ENCODE measurements at places on chromosomes 1 and 21.

GRCh38 chr1:84800090-84801073, 92.6 kb downstream of the LPAR3 start:
- no peak for DNase-seq

- no peak for DNase-seq
Measured at GRCh38 chr1:22853651-22854185, 118.9 kb downstream of the LACTBL1 start.

DNA sequence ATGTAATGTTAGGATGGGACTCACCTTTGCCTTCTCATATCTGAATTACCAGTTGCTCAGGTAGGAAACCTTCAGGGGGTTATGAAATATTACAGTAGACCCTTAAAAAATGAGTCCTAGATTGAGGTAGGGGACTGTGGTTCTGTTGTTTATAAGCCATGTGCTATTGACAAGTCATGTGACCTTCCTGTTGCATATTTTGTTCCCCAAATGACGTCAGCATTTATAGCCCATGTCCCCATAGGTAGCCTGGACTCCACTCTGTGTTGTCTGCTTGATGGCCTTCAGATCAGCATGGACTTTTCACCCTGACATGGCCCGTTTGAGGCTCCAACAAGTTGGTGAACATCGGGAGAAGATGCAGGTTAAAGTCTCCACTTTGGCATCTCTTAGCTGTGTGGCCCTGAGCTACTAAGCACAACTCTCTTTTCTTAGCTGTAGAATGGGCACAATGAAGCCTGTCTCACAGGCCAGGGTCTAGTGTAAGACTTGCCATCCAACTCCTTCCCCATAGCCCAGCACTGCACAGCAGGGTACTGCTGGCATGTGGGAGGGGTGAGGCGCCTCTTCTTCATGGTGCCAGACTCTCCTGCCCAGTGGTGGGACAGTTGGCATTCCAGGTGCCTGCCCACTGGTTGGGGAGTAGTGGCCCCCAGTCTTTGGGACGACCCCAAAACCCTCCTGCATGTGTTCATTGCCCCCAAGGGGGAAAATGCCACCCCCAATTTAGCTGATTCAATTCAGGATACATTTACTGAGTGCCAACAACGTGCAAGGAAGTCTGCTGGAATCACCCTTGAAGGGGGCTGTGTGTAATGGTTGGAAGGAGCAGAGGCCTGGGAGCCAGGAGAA, 36.1 kb upstream of the TTC22 start:
- DNase-seq, result no peak

DNA sequence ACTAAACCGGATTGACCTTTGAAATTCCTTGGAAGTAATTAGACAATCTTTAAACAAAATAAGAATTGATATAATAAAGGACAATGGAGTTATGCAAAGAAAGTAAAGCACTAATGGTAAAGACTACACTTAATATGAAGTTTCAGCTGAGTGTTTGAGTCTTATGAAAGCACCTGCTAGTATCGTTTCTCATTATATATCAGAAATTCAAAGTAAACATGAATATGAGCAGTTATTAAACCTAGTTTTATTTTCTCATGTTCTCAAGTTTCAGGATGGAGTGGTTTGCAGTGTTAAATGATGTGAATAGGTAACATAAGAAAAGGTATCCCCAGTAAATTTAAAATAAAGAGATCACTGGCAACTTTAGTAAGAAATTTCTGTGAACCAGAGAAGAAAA, 188.6 kb downstream of the ZP4 start:
- no peak for DNase-seq

- DNase-seq, result no peak
Measured at GRCh38 chr1:160954158-160955104, at the start of gene ITLN2. Gene ITLN2 (minus strand): TSS chr1:160954809. CDS start chr1:160954741, 68 bp downstream.

GRCh38 chr1:150512846-150513245, 2.7 kb upstream of the FALEC start:
- no peak for DNase-seq

- no peak for DNase-seq
Measured at GRCh38 chr1:94920061-94920460, 6.8 kb downstream of the CNN3 start.

GRCh38 chr1:39452081-39452480, 39.4 kb upstream of the BMP8A start:
- no peak for DNase-seq

DNA sequence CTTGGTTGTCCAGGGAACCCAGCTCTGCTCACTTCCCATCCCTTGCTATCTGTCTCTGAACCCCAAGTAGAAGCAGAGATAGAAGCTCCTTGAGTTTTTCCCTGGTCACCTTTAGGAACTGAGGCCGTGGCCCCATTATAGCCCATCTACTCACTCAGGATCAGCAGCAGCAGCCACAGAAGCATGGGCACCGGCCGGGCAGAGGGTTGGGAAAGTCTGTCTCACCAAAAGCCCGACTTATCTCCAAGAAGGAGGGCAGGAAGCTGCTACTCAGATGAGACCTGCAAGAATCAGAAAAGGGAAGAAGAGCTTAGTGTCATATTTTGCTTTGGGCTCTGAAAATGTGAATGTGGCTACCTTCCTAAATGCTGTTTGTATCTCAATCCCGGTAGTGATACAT, 264 bp downstream of the FCRL3 start:
- DNase-seq, result no peak

DNA sequence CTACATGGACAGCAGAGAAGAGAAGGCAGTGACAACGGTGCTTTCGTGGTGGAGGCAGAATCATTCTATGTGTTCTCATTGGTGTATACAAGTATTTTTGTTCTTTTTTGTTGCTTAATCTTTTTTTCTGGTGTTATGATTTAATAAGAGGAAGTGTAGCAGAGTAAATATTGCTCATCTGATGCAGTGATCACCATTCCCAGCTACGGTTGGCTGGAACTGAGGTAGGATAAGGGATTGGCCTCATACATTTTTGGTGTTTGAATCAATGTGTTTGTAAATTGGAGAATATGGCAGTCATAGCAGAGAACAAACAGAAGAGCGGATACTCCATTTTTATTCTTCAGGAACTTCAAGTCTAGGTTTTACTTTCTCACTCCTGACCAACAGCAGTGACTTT, 76.6 kb downstream of the UBE2U start:
- no peak for DNase-seq

- DNase-seq, result no peak
Measured at GRCh38 chr1:46396441-46397398, 2.6 kb downstream of the FAAH start.

- peak; percentile 67 for DNase-seq
Measured at GRCh38 chr1:23930861-23931490, 17.8 kb upstream of the CNR2 start.

DNA sequence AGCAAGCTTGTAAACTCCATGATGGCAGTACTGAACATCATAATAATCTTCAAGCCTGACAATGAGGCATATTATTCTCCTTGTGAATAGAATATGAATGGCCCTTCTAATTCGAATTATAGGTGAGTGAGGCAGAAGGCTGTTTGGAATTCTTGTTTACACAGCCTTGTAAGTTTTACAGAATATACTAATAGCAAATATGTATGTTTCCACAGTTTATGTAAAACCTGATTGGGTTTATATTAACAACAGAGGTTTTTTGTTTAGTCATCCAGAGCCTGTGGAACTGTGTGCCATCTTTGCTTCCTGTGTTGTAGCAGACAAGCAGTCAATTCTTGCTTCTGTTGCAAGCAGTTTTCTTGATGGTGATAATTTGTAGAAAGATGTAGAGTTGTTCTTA, 8.0 kb downstream of the OSBPL9 start:
- no peak for DNase-seq

GRCh38 chr21:45109831-45110492, 35.6 kb downstream of the ADARB1 start:
- peak; percentile 7 for DNase-seq

GRCh38 chr1:29861922-29862321, 625.6 kb downstream of the PTPRU start:
- no peak for DNase-seq

DNA sequence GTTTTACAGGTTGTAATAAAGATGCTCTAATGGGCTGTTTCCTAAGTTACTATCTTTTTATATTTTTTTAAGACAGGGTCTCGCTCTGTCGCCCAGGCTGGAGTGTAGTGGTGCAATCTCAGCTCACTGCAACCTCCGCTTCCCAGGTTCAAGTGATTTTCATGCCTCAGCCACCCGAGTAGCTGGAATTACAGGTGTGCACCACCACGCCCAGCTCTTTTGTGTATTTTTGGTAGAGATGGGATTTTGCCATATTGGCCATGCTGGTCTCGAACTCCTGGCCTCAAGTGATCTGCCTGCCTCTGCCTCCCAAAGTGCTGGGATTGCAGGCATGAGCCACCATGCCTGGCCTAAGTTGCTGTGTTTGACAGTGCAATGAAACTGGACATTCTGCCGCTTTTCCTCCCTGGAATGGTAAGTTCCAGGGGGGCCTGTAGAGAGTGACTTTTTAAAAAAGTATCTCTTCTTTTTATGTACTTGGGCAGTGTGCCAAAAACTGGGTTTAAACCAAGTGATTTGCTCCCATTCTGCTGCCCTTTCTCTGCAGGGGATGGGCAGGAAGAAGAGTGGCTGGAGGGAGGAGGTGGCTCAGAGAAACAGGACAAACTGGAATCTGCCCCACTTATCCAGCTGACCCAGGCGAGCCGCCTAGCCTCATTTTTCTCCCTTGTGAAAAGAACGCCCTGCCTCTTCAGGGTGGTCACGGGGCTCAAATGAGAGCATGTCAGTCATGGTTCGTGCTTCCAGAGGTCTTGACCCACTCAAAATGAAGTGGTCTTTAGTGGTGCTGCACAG, 2.3 kb downstream of the SLC37A1 start:
- no peak for DNase-seq

- DNase-seq, result peak; percentile 86
Measured at GRCh38 chr1:159924025-159924790, 1.1 kb downstream of the TAGLN2 start.

DNA sequence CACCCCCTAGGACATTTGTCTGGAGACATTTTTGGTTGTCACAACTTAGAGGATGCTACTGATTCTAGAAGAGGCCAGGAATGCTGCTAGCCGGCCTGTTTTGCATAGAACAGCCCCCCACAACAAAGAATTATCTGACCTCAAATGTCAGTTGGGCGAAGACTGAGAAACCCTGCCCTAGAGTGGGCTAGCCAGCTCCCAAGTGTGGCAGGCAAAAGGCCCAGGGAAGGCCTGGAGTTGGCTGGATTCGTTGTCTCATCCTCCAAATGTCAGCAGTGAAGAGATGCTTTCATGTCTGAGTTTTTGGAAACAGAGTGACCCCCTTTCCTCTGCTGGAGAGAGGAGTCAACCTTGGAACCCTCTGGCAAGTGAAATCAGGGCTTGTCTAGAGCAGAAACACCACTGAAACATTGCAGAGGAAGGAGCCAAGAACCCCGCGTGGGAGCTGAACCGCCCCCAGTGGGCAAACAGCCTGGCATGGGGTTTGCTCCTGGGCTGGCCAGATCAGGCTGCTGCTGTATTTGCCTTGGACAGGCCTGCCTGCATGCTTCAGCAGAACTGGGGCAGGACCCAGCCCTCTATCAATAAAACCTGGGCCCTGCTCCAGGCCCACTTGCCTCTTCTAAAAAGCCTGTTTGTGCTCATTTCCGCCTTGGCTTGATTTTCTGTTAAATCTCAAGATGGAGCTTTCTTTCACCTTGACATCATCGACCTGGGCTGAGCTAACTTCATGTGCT, 32.9 kb downstream of the RASSF5 start:
- no peak for DNase-seq

DNA sequence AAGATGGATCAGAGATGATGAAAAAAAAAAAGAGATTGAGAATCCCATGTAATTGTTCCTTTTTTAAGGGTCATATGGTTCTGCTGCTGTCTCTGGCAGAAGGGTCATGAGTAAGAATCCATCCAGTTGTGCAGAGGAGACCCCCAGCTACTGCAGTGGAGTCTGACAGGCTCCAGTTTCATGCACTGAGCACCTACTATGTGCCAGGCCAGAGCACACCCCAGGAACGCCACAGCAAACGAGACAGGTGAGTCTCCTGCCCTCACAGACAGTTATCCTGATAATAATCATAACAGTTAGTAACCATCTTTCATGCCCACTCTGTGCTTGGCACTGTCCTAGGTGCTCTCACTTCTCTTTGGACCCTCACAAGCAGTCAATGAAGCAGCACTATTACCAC, 420.0 kb downstream of the MATN1 start:
- no peak for DNase-seq

- DNase-seq, result no peak
Measured at GRCh38 chr1:196545222-196545621, 63.0 kb downstream of the KCNT2 start.

GRCh38 chr1:97918961-97919360, 1.9 kb downstream of the DPYD start:
- DNase-seq, result no peak

DNA sequence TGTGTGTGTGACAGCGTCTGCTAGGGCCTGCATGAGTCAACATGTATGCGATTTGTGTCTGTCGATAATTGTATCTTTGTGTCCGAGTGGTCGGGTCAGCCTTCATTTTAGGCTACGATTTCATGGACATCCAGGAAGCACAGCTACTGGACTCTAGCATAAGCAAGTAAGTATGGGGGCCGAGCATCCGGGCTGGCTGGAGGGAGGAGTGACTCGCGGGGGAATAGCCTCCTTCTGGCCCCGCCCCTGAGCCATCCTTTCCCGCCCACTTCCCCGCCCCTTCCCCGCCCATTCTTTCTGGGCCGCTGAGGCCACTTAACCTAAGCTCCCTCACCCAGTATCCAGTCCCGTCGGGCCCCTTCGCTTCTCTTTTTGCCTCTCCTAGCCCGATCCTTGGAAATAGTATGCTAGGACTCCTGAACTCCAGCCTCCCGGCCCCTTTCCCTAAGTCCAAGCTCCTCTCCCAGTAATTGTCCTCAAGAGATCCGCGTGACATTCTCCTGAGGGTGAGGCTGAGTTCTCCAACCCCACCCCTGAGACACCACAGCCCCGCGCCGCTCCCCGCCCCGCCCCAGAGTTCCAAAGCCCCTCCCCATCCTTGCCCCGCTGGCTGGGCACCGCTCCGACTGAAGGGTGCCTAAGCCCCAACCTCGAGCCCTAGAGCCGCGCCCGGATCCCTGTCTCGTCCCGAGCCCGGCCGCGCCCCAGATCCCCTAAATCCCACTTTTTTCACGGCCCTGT, 1.2 kb downstream of the MAP3K6 start:
- DNase-seq, result peak; percentile 70

GRCh38 chr1:53257454-53258081, 19.2 kb upstream of the MAGOH start:
- no peak for DNase-seq

DNA sequence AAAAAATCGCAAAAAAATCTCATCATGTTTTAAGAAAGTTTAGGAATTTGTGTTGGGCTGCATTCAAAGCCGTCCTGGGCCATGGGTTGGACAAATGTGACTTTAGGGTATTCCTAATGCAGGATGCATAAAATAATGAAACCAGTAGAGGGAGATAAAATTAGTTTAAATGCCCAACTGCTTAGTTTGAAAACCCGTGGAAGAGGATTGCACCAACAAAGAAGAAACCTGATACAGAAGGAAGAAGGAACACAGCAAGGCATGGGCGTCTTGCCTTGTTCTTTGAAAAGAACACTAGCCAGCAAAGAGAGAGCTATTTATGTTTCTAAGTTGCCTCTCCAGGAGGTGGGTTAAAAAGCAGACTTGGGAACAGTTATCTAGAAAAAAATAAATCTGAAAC, 37.9 kb downstream of the WDR3 start:
- peak; percentile 29 for DNase-seq

DNA sequence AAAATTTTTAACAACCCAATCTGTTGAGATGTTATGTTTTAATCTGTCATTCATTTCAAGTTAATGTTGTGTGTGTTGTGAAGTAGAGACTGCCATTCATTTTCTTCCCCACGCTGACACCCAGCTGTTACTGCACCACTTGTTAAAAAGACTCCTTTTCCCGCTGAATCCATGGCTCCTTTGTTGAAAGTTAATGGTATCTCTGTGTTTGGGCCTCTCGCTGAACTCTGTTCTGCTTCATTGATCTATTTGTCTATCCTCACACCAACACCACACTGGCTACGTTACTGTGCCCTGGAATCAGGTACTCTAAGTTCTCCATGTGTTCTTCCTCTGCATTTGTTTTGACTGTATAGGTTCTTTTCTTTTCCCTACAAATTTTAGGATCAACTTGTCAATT, 58.2 kb downstream of the PDE9A start:
- DNase-seq, result no peak
